Mesenteric fat pad (tissue), 1 donor: ENCODE measurements at places on chromosomes 16 and 17. TPM values are rescaled to one million over a fixed set of nuclear protein-coding genes. Genes with fewer than 3 reads are reported as not detected.

- no peak for DNase-seq
Observed at GRCh38 chr16:2766430-2767139, 10.5 kb downstream of the ELOB start.

- no peak for DNase-seq
Observed at GRCh38 chr17:18194394-18194793, 10.8 kb downstream of the ALKBH5 start.

DNA sequence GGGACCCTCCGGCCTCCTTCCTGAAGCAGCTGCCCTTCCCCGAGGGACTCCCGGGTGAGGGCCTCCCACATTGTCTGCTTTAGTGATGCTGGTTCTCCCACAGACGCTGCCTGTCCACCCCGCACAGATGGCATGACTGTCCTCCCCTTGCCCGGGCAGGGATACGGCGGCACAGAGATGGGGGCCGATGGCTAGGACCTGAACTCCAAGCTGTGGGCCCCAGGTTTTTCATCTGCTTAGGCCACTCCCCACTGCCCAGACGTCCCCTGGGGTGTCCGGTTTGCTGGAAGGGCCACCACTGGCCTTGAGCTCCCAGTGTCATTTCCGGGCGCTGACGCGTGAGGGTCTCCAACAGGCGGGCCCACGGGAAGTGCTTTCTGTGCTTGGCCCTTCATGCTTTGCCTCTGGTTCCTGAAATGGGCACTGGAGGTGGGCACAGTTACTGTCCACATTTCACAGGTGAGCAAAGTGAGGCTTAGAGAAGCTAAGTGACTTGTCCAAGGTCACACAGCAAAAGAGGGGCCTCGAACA is 87.4 kb upstream of the CBX4 start:
- no peak for DNase-seq

DNA sequence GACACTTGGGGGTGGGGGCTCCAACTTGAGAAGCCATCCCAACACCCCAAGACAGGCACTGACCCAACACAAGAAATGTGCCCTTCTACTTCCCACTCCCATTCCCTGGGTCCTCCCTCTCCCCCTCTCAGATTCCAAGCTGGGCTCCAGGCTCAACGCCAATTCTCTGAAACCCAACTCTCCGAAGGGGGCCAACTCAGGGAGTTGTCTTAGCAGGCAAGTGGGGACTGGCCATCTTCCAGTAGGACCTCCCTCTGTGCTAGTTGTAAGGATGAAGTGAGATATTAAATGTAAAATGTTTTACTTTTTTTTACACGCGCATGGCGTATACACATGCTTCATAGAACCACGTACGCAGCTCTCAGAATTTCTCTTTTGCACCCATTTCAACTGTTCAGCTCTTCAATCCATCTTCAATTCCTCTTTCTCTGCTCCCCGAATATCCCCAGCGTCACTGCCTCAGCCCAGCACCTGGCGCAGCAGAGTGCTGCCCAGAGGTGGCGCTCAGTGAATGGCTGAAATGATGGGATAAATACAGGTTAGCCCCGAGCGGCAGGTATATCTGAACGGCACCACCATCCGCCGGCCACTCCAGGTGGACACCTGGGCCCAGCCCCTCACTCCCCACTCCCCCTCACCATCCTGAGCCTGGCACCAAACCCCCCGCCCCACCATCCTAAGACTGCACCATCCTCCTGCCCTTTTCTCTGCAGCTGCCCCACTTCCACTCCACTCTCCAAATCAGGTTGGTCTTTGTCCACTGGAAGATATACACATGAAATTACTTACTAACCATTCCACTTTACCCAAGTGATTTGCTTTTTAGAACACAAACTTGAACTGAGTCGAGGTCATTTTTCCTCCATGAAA is 43.9 kb upstream of the TNRC6C start:
- DNase-seq = no peak

DNA sequence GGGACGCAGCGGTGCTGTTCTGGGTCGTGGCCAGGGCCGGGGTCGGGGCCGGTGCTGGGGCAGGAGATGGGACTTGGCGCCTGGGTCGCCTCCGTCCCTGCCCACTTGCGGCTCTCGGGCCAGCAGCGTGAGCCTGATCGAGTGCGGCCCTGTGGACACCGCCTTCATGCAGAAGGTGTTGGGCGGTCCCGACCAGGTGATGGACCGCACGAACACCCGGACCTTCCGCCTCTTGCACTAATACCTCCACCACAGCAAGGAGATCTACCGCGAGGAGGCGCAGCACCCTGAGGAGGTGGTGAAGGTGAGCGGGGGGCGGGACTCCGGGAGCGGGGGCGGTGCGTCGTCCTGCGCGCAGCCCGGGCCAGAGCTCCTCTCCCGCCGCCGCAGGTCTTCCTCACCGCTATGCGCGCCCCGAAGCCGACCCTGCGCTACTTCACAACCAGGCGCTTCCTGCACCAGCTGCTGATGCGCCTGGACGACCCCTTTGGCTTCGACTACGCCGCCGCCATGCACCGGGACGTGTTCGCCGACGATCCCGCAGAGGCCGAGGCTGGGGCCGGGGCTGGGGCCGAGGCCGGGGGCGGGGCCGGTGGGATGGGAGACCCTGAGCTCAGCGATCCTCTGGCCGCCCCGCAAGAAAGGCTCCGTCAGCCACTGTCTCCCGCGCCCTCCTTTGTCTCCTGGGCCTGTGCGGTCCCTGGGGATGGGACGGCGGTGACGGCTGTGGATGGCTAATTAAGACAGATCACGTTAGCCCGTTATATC is 4.5 kb upstream of the HSD17B1 start:
- DNase-seq = no peak

DNA sequence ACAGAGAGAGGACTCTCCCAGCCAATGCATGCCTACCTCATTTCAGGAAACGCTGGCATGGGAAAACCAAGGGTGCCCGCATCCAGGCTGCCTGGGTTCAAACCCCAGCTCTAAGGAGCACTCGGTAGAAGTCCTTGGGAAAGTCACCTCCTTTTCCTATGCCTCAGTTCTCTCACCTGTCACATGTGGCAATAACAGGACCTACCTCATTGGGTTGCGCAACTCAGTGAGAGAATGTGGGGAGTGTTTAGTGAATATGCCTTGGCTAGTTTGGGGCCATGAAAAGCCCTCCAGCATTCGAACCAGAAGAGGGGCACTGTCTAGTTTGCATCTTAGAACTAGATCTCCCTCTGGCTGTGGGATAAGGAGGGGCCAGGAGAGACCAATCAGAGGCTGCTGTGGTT is 9.0 kb upstream of the NXPH3 start:
- no peak for DNase-seq

DNA sequence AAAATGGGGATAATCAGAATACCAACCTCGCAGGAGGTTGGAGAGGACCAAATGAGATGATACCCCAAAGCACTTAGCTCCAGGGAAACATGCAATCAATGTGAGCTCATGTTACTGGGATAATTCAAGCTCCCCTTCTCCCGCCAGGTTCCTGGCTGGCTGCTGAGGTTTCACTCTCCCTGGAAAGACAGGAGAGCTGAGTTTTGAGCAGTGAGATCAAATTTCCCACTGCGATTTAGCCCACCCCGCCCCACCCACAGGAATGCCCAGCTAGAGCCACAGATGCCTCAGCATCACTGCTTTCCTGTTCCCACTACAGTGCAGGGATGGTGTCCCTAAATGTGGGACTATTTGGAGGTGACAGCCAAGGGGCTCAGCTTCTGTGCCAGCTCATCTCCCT is 56.7 kb downstream of the ZNF423 start:
- DNase-seq = no peak

GRCh38 chr16:10090816-10091215 is 91.4 kb downstream of the GRIN2A start:
- no peak for DNase-seq

The PPP1R1B gene
- total RNA-seq = 33.1 TPM

The G6PC1 gene
- not detected for total RNA-seq

The AP1G1 gene
- total RNA-seq = 95.8 TPM

The SGCA gene
- total RNA-seq = 0.32 TPM
